ENCODE measurements at places on chromosomes 6 and 20. TPM values are rescaled to one million over a fixed set of nuclear protein-coding genes. Genes with fewer than 3 reads are reported as not detected.

DNA sequence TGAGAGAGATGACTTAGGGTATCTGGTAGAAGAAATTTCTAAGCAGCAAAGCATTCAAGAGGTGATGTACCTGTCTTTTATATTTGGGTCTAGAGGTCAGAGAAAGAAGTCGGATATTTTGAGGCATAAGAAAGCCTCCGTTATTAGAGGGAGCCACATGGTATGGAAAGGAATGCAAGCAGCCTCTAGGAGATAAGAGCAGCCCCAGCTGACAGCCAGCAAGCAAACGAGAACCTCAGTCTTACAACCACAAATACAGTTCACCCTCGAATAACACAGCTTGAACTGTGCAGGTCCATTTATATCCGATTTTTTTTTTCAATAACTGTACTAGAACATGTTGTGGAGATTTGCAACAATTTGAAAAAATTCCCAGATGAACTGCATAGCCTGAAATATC lies 190.7 kb upstream of the VGLL2 start:
- no peak for DNase-seq

DNA sequence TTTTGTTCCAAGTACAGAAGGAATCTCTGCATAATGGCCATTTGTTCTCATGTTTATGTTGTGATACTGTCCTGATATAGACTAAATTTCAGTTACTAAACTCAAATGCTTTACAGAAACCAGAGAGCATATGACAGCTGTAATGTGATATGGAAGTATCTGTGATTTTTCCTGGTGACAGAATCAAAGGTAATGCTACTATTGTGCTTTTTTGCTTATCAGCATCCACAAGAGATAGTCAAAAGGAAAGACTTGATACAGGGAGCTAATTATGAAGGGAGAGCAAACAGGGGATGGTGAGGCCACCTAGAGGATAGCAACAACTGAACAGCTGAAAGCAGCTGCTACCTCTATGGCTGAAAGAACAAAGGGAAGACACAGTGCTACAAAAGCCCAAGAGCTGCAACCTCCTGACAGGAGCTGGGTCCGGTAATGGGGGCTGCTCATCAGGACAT lies 181.4 kb downstream of the PHF3 start:
- no peak for DNase-seq

DNA sequence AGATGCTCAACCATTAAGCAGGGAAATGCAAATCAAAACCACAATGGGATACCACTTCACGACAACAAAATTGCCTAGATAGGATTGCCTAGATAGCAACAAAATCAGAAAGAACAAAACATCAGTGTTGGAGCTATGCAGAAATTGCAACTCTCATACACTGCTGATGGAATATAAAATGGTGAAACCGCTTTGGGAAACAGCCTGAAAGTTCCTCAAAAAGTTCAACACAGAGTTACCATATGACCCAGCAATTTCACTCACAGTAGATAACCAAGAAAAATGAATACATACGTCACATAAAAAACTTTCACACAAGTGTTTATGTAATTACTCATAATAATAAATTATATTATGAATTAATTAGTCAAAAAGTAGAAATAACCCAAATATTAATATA lies 78.3 kb downstream of the MAFB start:
- no peak for DNase-seq

GRCh38 chr6:38350942-38351341 lies 288.8 kb downstream of the BTBD9 start:
- peak; percentile 61 for DNase-seq

DNA sequence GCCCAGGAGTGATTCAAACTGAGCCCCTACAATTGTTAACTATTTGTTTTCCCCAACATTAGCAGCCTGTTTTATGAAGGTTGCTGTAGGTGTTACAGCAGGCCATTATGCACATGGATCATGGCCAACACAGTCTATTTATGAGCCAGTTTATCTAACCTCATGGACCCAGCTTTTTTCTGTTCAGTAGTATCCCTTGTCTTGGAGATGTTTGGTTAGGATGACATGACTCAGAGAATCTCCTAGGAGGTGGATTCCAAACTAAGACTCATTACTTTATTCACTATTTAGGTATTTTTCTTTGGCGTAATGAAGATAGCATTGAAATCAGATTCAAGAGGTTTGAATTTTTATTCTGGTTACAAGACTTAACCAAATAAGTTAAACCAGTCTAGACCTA lies 62.8 kb upstream of the TFB1M start:
- no peak for DNase-seq

DNA sequence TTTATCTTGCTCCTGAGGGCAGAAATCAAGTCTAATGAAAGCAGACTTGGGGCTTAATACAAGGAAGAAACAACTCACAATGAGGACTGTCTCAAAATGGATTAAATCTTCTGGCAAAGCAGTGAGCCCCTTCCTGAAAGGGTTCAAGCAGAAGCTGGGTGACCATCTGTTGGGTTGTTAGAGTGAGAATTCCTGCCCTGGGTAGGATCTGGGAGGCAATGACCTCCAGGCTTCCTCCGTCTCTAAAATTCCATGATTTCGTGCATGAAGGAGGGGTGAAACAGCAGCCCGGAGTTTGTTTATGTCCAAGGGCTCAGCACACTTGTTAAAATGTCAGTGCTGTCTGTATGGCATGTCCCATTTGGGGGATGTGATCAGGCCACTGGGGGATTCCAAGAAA lies 64.0 kb upstream of the KCNK16 start:
- no peak for DNase-seq

DNA sequence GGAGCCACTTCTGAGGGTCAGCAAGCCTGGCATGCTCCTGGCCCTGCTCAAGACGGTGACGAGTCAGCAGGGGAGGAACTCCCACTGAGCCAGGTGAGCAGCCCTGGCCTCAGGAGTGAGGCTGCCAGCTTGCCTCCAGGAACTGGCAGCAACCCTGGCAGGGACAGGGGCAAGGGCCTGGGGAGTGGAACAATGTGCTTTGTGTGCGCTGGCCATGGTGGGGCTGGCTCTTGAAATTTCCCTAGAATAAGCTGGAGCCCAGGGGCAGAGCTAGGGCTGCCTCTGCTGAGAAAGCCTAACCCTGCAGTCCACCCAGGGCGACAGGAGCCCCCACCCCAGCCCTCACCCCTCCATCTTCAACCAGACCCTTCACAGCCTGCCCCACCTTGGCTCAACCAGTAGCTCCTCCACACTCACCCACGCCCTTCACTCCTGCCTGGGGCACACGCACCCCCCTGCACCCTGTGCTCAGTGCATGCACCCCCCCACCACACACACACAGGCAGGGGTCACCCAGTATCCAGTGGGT lies 88.0 kb downstream of the MRPL14 start:
- no peak for DNase-seq

GRCh38 chr6:34834789-34835518 lies 43.1 kb downstream of the BLTP3A start:
- DNase-seq: no peak

- DNase-seq: no peak
These were observed 627.5 kb downstream of the PKHD1 start for GRCh38 chr6:51459958-51460357.

DNA sequence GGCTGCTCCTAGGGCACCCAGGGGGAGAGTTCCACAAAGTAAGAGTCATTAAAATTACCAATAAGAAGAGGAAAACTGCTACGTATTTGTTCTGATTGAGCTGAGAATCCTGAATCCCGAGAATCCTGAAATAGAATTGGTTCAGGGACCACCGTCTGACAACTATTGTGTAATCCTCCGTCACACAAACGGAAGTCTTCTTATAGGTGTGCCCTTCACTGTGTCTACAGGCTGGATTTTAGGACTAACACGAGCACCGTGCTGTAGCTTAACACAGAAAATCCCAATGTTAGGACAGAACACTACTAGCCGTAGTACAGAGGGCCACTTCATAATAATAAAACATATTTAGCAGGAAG lies 50.6 kb upstream of the RNF182 start:
- DNase-seq: no peak

- DNase-seq: no peak
These were observed 17.8 kb upstream of the TMEM14A start for GRCh38 chr6:52653151-52653550.

DNA sequence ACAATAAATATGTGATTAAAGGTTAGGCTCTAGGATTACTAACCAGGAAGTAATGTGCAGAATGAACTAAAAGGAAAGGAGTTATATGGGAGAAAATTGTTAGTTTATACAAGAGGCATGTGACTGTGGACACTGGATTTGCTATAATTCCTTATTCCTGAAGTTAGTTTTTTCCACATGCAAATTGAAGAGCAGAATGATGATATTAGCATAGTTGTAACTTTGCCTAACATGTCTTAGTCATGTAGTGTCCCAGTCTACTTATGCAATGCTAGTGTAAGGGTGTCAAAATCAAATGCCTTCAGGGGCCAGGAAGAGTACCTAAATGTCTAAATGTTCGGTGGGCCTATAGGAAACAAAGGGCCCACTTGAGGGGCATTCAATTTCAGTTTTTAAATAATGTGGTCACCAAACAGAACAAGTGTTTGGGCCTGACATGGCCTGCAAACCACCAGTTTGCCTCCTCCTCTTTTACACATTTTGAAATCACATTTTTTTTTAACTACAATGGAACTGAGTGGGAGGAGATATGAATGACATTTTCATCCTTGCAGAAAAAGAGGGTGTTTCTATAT lies 28.0 kb upstream of the CEP85L start:
- DNase-seq: no peak

- no peak for DNase-seq
These were observed 626.8 kb upstream of the ARID1B start for GRCh38 chr6:156150391-156150790.

DNA sequence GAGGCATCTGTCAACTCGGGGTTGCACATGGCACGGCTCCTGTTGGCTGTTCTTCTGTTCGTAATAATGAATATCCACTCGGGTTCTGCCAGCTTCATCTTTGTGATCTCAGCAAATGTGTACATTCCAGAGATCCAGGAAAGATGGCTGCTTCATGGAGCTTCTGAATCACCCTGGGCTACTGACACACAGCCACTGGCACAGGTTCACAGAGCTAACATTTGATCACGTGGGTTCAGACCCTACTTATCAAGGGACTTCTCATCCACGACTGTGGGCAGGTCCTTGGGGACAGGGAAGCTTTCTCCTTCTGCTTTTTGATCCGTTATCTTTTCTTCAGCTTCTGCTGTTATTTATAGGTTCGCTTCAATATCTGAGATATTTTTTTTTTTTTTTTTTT lies 18.1 kb downstream of the PPP1R3G start:
- DNase-seq: no peak

- DNase-seq: no peak
These were observed 243.4 kb downstream of the TRDN start for GRCh38 chr6:123393331-123393730.

GRCh38 chr6:148500402-148500801 lies 157.8 kb downstream of the SASH1 start:
- DNase-seq: no peak

DNA sequence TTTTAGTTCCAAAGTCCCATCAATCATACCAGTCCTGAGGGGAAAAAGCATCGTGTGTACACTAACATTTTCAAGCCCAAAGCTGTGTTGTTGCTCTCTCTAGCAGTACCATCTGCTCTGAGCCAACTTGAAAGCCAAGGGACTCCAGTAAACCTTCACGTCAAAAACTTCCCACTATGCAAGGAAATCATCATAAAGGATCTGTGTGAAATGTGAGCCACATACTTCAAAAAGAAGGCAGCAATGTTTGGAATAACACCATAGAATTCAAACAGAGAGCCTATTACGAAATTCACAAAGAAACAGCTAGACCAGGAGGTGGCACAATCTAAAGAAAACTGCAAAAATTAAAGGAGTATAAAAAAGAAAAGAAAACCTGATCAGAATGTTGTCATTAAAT lies 399.8 kb upstream of the EPHA7 start:
- DNase-seq: no peak

DNA sequence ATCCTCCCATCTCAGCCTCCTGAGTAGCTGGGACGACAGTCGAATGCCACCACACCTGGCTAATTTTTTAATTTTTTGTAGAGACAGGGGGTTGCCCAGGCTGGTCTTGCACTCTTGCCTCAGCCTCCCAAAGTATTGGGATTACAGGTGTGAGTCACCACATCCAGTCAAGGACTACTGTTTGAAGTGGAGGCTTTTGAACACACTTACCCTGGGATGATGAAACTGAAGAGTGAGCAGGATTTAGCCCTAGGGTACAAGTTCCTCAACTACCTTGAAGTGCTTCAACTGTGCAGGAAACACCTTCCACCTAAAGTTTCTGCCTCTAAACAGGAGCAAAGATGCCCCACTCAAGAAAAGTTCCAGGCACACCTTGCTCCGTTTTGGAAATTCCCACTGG lies 15.7 kb upstream of the PARD6B start:
- DNase-seq: no peak

- DNase-seq: no peak
These were observed 290.7 kb downstream of the PHF3 start for GRCh38 chr6:63926258-63926780.

- no peak for DNase-seq
These were observed 66.1 kb downstream of the CD24 start for GRCh38 chr6:106908386-106908840.

DNA sequence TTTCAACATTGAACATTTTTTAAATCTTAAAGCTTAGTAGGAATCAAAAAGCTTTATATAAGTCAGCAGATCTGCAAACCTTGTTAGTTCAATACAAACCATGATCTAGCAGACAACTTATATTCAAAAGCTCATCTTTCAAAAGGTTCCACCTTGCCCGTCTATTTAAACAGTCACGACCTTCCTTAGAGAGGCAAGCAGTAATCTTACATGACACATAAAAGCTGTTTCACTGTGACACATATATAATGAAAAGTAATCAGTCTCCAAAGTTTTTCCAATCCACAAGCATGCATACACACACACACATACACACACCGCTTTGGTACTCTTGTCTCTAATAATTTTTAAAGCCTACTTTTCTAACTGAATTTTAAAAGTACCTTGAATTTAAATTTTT lies 12.9 kb downstream of the SOD2 start:
- DNase-seq: no peak

DNA sequence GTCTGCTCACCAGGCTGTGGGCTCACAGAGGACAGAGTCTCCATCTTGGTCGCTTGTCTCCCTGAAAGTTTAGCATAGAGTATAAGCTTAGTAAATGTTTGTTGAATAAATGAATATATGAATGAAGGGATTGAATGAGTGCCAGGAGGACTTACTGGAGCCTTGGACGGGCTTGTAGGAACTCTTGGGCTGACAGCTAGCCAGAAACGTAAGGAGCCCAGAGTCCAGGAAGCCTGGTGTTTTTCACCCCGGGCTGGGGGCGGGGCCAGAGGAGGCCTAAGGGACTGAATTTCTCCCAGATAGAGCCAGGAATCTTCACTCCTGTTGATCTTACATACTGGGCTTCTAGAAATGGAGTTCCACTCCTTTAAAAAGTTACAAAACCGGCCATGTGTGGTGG lies 68.5 kb upstream of the SRSF6 start:
- DNase-seq: no peak

GRCh38 chr20:12113468-12114371 lies 196.0 kb downstream of the BTBD3 start:
- DNase-seq: peak; percentile 14

Gene CTSA
- 63.9 TPM for polyA plus RNA-seq

Gene PI3
- polyA plus RNA-seq: not detected

Gene NEURL2
- polyA plus RNA-seq: 20.1 TPM

Gene SSTR4
- not detected for polyA plus RNA-seq

Gene BMP7
- 3.4 TPM for polyA plus RNA-seq

Gene HCRTR2
- not detected for polyA plus RNA-seq

Gene FAM83B
- not detected for polyA plus RNA-seq

Gene NRSN1
- polyA plus RNA-seq: not detected

Gene SRC
- 16.6 TPM for polyA plus RNA-seq

Gene EPPIN
- polyA plus RNA-seq: not detected

Gene PPP1R3G
- 1.5 TPM for polyA plus RNA-seq

Gene MYO6
- polyA plus RNA-seq: 5.8 TPM

Gene APOBEC2
- polyA plus RNA-seq: 501 TPM

Data from forelimb muscle (tissue), 1 donor.